Left ventricle myocardium superior (tissue), 1 donor: ENCODE measurements at places on chromosomes 7 and 10.

DNA sequence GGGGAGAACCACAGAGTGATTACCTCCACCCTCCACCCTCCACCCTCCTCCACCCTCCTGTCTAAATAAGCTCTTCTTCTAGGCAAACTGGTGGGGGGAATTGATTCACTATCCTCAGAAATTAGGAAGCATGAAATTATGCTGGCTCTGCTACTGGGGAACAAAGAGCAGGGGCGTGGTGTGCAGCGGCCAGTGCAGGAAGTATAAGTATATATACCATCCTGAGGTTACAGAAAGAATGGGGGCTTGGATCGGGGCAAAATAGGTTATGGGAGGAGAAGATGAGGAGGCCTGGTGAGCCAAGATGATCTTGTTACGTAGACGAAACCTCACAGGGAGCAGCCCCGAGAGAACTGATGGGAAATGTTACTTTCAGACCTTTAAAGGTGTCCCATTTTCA, 49.1 kb downstream of the SYPL1 start:
- DNase-seq = no peak

DNA sequence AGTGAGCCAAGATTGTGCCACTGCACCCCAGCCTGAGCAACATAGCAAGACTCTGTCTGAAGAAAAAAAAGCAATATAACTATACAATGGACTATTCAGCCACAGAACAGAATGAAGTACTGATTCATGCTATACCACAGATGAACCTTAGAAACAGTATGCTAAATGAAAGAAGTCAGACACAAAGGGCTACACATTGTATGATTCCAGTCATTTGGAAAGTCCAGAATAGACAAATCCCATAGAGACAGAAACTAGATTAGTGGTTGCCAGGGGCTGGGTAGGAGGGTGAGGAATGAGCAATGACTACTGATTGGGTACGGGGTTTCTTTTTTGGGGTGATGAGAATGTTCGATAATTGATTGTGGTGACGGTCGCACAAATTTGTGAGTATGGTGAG, 9.6 kb upstream of the CFAP70 start:
- no peak for DNase-seq

- no peak for DNase-seq
Measured at GRCh38 chr10:101614663-101615524, 26.8 kb downstream of the DPCD start.

DNA sequence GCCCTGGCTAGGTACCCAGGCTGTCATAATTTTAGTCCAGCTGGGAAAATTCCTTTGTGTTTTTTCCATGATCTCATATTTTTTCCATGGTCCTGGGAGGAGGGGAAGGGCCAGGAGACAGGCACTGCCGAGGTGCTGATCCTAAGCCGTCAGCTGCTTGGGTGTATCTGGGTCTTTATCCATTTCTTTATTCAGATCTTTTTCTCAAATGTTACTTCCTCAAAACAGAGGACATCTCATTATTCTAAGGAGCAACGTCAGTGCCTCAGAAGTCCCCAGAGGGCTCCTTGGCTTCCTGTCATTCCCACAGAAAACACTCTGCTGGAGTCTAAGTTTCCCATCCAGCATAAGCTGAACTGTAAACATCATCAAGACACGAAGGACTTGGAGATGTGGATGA, 2.8 kb upstream of the OR6V1 start:
- DNase-seq = peak; percentile 35
